ENCODE measurements at places on chromosomes 6 and 20.
A peak's percentile ranks its signal among the peaks of the same experiment; 100 is the strongest.

- no peaks in the 10 kb centered on the region for H3K27me3 ChIP-seq
- no peak overlapping the region for H3K4me3 ChIP-seq
- DNase-seq, result no peak
- no peaks in the 10 kb centered on the region for H3K36me3 ChIP-seq
- no peak overlapping the region for H3K27ac ChIP-seq
Observed at GRCh38 chr20:11389186-11389585, 528.5 kb upstream of the BTBD3 start.

DNA sequence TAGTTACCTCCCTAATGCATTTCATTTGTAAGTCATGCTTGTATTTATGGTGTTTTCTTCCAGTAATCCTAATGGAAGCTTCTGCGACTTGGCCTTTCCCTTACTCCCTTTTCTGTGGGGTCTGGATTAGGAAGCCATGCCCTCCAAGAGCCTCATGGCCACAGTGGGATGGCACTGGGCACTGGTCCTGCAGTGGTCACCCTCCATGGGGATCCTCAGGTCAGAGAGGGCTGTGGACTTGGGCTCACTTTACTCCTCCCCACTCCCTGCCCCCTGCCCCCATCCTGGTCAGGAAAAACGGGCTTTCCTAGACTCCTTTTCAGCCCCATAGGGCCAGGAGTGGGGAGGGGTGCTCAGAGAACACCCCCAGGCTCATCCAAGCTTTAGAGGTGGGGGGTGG lies 49.9 kb downstream of the EBF4 start:
- no peak overlapping the region for H3K27ac ChIP-seq
- H3K4me3 ChIP-seq, result no peak overlapping the region
- H3K27me3 ChIP-seq, result no peaks in the 10 kb centered on the region
- no peaks in the 10 kb centered on the region for H3K4me1 ChIP-seq

- peaks cover 5% of the 10 kb centered on the region for H3K27me3 ChIP-seq
- H3K4me3 ChIP-seq, result no peak overlapping the region
- H3K4me1 ChIP-seq, result no peaks in the 10 kb centered on the region
- H3K36me3 ChIP-seq, result no peaks in the 10 kb centered on the region
- H3K27ac ChIP-seq, result no peak overlapping the region
- DNase-seq, result no peak
Observed at GRCh38 chr6:37665304-37665703, 32.4 kb downstream of the MDGA1 start.

DNA sequence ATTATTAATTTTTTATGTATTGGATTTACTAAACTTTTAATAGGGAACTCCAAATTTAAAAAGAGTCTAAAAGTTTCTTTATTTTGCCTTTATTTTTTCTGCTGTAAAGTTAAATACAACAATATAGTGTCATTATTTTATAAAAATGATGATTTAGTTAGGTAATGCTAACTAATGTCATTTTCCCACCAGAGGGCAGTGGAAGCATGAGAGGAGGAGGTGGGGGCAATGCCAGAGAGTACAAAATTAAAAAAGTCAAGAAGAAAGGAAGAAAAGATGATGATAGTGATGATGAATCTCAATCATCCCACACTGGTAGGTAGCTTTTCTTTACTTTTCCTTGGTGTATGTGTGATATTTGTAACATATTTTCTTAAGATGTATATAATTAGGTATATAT lies 20.2 kb upstream of the FHL5 start:
- no peak for DNase-seq
- H3K27ac ChIP-seq, result no peak overlapping the region
- H3K4me1 ChIP-seq, result no peaks in the 10 kb centered on the region
- peaks cover 94% of the 10 kb centered on the region for H3K36me3 ChIP-seq
- no peak overlapping the region for H3K4me3 ChIP-seq

DNA sequence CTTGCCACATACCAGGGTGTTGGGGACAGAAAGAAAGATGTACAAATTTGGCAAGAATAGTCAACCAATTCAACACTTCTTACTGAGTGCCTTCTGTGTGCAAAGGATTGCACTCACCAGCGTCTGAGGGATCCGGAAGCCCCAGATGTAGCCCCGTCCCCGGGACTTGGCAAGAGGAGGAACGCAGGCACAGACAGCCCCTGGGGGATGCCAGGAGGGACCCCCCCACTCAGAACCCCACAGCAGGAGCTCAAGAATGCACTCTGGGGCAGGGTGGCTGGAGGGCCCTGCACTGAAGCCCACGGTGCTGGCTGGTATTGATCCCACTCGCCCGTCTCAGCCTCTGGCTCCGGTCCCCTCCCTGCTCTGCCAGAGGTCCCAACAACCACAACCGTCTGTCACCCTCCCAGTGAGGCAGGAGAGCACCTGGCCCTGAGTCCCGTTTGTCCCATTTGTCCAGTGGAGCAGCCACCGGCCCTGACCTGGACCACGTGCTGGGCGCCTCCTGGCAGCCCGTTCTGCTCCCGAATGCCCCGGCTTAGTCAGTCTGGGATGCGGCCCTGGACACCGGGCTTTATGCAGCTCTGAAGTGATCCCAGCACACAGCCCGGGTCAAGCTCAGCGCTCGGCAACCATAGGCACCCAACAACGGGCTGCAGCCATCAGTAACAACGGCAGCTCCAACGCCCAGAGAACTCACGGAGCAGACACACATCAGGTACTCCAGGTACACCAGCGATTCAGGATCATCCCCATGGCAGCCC lies 128.7 kb downstream of the DLL1 start:
- H3K27ac ChIP-seq, result no peak overlapping the region
- DNase-seq, result no peak
- no peaks in the 10 kb centered on the region for H3K36me3 ChIP-seq
- peaks cover 5% of the 10 kb centered on the region for H3K4me1 ChIP-seq
- no peaks in the 10 kb centered on the region for H3K27me3 ChIP-seq
- peak overlapping the region; percentile 2 for H3K4me3 ChIP-seq

DNA sequence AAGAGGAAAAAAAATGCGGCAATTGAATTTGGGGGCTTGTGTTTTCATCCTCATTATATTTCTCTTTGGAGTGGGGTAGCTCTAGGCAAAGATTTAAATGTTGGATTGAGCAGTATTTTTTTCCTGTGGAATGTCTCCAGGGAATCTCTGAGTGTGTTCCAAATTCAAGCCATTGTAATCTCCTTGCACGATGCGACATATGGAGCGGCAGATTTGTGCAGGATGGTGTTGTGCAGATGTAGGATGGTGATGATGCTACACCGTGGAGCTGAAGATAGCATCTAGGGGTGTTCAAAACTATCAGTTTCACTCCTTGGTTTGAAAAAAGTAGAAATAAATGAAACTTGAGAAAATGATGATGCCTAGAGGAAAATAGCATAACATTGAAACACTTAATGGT lies 777.5 kb upstream of the EPHA7 start:
- no peaks in the 10 kb centered on the region for H3K4me1 ChIP-seq
- no peaks in the 10 kb centered on the region for H3K36me3 ChIP-seq
- H3K27ac ChIP-seq, result no peak overlapping the region

DNA sequence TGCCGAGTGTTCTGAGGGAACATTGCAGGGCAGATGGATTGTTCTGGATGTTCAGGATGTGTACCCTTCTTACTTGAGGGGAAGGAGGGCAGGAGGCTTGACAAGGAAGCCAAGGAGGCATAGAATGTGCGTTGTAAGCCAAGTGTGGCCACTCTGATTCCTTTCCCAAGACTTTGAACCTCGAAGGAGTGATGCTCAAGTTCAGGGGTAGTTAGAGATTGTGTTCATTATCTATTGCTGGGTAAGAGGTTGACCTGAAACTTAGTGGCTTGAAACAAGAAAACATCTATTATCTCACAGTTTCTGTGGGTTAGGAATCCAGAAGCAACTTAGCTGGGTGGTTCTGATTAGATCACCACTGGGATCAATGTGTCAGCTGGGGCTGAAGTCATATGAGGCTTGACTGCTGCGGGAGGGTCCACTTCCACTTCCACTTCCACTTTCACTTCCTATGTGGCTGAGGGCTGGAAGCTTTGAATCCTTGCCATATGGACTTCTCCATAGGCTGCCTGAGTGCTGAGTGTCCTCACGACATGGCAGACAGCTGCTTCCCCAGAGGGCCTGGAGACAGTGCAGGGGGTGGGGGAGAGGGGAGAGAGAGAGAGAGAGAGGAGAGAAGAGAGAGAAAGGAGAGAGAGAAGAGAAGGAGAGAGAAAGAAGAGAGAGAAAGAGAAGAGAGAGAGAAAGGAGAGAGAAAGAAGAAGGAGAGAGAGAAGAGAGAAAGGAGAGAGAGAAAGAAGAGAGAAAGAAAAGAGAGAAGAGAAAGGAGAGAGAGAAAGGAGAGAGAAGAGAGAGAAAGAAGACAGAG lies 6.9 kb upstream of the CD40 start:
- DNase-seq, result peak; percentile 91
- H3K36me3 ChIP-seq, result no peaks in the 10 kb centered on the region
- H3K27me3 ChIP-seq, result peaks cover 12% of the 10 kb centered on the region
- peaks cover 30% of the 10 kb centered on the region for H3K4me1 ChIP-seq
- peak overlapping the region; percentile 44 for H3K27ac ChIP-seq
- H3K4me3 ChIP-seq, result no peak overlapping the region

- H3K27ac ChIP-seq, result no peak overlapping the region
- no peak overlapping the region for H3K4me3 ChIP-seq
- DNase-seq, result no peak
Observed at GRCh38 chr20:43840382-43841070, 74.1 kb upstream of the TOX2 start.

DNA sequence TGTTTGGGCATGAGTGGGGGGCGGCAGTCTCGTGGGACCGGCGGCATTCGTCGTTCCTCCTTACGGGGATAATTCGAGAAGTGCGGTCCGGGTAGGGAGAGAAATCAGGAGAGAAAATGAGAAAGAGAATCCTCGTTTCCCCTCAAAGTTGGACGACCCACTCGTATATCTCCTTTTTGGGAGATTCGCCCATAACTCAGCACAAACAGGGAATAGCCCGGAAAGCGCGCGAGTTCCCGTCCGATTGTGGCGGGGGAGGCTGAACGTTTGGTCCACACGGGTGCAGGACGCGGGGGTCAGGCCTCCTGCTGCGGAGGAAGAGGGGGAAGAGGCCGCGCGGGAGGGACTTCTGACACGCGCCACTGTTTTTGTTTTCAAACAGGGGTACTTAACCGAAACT lies 42.4 kb downstream of the POPDC3 start:
- peaks cover 15% of the 10 kb centered on the region for H3K4me1 ChIP-seq
- H3K4me3 ChIP-seq, result peak overlapping the region; percentile 74
- no peaks in the 10 kb centered on the region for H3K36me3 ChIP-seq
- H3K27me3 ChIP-seq, result peaks cover 64% of the 10 kb centered on the region

- H3K27ac ChIP-seq, result peak overlapping the region; percentile 62
- DNase-seq, result peak; percentile 72
- no peaks in the 10 kb centered on the region for H3K27me3 ChIP-seq
- H3K4me3 ChIP-seq, result no peak overlapping the region
- peaks cover 27% of the 10 kb centered on the region for H3K4me1 ChIP-seq
Observed at GRCh38 chr6:134422426-134423231, 104.7 kb upstream of the SGK1 start.

DNA sequence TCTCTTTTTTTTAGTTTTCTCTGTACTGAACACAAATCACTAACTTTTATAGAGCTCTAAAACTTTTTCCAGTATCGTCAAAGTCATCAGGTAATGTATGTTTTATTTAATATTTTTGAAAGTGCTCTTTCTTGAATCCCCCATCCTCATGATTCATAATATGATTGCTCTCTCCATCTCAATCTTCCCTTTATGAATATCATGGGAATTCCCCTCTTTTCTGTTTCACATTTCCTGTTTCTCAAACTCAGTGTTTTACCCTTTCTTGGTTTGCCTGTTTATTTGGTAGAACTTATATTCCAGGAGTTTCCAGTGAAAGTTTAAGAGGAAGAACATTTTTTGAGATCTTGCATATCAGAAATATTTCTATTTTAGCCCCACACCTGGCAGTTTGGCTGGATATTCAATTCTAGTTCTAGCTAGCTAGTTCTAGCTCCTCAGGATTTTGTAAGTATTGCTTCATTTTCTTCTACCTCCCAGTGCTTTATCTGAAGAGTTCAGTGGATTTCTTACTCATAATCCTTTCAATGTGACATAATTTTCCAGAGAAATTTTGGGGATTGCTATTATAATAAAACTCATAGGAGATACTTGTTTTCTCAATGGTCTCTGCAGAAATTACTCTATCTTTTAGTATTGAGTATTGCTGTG lies 6.1 kb upstream of the C6orf58 start:
- H3K27me3 ChIP-seq, result no peaks in the 10 kb centered on the region
- no peak for DNase-seq
- H3K27ac ChIP-seq, result no peak overlapping the region
- H3K4me1 ChIP-seq, result no peaks in the 10 kb centered on the region
- no peak overlapping the region for H3K4me3 ChIP-seq

DNA sequence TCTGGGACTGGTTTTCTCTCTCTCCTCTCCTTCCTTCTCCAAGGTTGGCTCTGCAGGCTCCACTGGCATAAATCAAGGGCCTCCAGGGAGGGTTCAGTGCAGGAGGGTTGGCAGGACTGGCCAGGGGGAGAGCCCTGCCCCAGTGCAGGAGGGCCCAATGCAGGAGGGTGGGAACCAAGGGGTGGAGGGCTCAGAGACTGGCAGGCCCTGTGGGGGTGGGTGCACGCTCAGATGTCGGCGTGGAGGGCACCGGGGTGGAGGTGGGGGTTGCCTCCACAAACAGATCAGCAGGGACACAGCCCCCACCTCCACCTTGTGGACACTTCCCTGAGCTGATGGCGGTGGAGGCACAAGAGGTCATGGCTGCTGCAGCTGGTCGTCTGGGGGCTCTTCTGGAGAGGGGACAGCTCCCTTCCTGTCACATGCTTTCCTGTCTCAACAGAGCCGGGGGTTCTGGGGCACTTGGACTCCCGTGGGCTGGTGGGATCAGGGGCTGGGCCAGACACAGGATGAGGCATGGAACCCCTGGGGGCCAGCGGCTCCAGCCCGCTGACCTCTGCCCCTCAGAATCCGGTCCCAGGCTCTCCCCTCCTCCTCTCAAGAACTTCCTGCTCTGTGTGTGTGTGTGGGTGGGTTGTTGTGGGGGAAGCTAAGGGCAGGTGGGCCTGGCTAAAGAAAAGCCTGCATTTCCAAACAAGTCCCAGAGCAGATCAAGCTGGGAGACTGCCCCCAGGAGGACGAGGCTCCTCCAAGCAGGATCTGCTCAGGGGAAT lies 2.7 kb upstream of the ABHD16B start:
- H3K27ac ChIP-seq, result no peak overlapping the region
- peaks cover 10% of the 10 kb centered on the region for H3K36me3 ChIP-seq
- peak overlapping the region; percentile 6 for H3K4me3 ChIP-seq
- no peaks in the 10 kb centered on the region for H3K27me3 ChIP-seq
- peaks cover 83% of the 10 kb centered on the region for H3K4me1 ChIP-seq
- no peak for DNase-seq

- H3K4me1 ChIP-seq, result peaks cover 10% of the 10 kb centered on the region
- no peak overlapping the region for H3K4me3 ChIP-seq
- H3K36me3 ChIP-seq, result no peaks in the 10 kb centered on the region
- H3K27me3 ChIP-seq, result no peaks in the 10 kb centered on the region
- DNase-seq, result no peak
- H3K27ac ChIP-seq, result no peak overlapping the region
Observed at GRCh38 chr6:183668-184067, 108.6 kb upstream of the DUSP22 start.

GRCh38 chr6:12137480-12137879 lies 125.4 kb downstream of the HIVEP1 start:
- no peak for DNase-seq
- H3K36me3 ChIP-seq, result peaks cover 18% of the 10 kb centered on the region
- H3K4me1 ChIP-seq, result peaks cover 6% of the 10 kb centered on the region
- no peak overlapping the region for H3K4me3 ChIP-seq
- no peaks in the 10 kb centered on the region for H3K27me3 ChIP-seq
